Bronchial epithelial cell (primary cell): ENCODE measurements at places on chromosomes 1 and 21. TPM values are rescaled to one million over a fixed set of nuclear protein-coding genes. Genes with fewer than 3 reads are reported as not detected.
A peak's percentile ranks its signal among the peaks of the same experiment; 100 is the strongest.

GRCh38 chr1:242691610-242691945 is 167.1 kb upstream of the PLD5 start:
- no peak for DNase-seq

GRCh38 chr1:201144701-201145100 is 9.6 kb downstream of the TMEM9 start:
- no peak for DNase-seq

GRCh38 chr21:16047904-16048303 is 318.1 kb downstream of the USP25 start:
- DNase-seq: no peak

Gene MTARC1
- 2.0 and 5.8 TPM in 2 replicates for total RNA-seq

GRCh38 chr1:29391362-29391880 is 155.1 kb downstream of the PTPRU start:
- DNase-seq: no peak

Gene MIXL1
- total RNA-seq: not detected in 2 replicates

Gene PITHD1
- 54.2 and 66.1 TPM in 2 replicates for total RNA-seq

DNA sequence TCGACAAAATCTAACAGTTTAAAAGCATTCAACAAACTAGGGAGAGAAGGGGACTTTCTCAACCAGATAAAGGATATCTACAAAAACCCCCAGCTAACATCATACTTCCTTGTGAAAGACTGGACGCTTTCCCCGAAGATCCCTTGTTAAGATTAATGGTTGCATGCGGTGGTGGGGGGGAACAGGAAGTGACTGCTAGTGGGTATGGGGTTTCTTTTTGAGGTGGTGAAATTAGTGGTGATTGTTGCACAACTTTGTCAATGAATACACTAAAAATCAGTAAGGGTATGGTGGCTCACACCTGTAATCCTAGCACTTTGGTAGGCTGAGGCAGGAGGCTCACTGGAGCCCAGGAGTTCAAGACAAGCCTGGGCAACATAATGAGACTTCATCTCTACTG is 26.9 kb upstream of the EYA3 start:
- DNase-seq: peak; percentile 49

- no peak for DNase-seq
These were observed 465.3 kb downstream of the RWDD3 start for GRCh38 chr1:95699149-95699953.

Gene CYYR1
- total RNA-seq: 0.38 and 1.1 TPM in 2 replicates

Gene HSD3B2
- not detected in 2 replicates for total RNA-seq

Gene LEPR
- 9.5 and 15.5 TPM in 2 replicates for total RNA-seq

Gene FHAD1
- 0.13 TPM in 1 of 2 replicates, not detected in the other for total RNA-seq

Gene THEM5
- total RNA-seq: not detected in 2 replicates

DNA sequence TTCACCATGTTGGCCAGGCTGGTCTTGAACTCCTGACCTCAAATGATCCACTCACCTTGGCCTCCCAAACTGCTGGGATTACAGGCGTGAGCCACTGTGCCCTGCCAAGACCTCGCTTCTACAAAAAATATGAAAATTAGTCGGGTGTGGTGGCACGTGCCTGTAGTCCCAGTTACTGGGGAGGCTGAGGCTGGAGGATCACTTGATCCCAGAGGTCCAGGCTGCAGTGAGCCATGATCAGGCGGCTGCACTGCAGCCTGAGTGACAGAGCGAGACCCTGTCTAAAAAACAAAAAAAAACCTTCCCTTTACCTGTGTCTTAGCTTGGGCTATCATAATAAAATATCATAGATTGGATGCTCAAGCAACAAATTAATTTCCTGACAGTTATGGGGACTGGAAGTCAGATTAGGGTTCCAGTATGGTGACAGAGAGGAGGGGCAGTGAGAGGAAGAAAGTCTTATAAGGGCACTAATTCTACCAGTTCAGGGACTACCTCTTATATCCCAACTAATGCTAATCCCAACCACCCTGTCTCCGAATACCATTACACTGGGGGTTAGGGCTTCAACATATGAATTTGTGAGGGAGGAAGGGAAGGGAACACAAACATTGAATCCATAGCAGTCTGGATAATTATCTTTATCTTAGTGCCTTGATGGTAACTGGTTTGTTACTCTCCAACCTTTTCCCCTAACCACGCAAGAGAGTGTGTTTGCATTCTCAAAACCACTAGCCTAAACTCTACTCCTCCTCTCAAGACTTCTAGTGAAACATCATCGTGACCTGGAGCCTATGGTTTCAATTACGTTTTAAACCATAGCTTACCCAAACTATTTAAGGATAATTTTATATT is 1.0 kb upstream of the NAXE start:
- no peak for DNase-seq

DNA sequence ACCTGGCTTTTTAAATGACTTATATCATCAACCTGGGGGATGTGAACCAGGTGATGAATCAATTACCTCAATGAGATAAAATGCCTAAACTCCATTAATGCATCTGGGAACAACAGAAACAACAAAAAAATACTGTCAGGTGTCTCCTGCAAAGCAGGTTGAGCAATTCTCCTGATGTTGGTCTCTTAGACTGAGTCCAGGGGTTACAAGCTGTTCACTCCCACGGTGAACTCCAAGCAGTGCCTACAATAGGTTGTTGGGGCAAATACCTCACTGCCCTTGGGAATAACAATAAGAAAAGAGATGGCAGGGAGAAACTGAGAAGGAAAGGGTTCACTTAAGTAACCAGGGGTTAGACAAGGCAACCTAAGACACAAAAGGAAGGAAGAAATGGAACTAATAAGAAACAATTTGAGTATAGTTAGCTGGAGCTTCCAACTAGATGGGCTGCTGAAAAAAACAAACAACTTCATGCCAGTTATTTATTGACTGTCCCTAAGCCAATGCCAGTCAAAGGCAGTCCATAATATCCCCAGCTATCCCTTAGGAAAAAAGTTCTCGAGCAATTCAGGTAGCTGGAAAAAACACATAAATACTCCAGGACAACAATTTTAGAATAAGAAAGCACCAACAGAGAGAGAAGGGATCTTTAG is 97.6 kb upstream of the MAGI3 start:
- DNase-seq: no peak

DNA sequence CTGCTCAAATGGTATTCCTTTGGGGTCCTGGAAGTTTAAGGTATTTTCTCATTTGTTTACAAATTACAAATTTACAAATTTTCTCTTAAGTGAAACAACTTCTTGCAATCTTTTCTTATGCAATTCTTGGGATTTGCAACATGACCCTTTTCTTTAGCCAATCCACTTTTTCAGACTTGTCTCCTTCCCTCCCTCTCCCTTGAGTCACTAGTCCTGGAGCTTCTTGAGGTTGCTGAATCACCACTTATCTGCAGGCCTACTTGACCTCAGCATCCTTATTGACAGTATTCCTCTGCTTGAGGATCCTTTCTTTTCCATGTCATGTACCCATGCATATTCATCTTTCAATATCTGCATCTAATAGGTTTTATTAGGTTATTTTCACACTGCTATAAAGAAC is 302.8 kb upstream of the ADAMTS5 start:
- peak; percentile 93 for DNase-seq

DNA sequence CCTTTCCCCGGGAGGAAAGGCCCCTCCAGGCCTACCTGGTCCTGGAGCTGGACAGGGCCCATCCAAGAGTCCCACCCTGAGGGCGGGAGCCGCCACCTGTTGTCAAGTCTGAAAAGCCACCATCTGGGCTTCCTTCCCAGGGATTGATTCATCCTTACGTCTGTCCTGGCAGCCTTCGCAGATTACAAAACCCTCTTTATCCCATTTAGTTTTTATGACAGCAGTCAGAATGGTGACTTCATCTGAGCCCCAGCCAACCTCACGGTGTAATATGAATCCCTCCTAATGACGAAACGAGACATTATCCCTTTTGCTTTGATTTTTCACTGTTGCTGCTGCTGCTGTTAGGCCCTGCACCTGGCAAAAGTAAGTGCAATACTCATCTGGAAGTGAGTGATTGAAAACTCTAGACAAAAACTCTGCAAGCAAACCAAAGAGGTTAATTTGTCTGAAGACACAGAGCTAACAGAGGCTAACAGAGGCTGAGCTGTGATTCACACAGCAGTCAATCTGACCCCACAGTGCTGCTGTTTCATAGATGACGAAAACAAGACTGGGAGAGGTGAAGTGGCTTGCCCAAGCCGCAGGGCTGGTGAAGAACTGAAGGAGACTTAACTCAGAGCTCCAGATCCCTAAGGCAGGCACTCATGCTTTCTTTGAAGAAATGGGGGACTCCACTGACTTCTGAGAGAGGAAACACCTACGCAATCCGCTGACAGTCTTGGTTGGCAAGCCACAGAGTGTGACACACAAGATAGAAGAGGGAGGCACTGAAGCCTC is 30.0 kb upstream of the S100A7 start:
- peak; percentile 98 for DNase-seq

GRCh38 chr1:85605484-85606413 is 25.2 kb downstream of the CCN1 start:
- DNase-seq: no peak

DNA sequence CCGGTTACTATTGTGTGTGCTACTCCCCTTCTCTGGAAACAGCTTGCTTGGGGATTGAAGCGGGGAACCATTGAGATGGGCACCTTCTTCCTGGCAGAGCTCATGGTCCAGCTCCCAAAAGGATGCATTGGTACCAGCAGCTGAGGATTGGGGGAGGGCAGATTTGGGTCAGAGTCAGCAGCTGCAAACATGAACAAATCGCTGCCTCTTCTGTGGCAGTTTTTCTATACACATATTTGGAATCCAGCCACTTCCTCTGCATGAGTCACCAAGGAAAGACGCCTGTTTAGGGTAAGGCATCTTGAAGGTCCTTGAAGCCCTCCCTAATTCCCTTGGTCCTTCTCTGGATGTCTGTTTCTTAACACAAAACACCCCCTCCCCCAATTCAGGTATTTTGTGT is 104.7 kb downstream of the DAB1 start:
- DNase-seq: peak; percentile 67

DNA sequence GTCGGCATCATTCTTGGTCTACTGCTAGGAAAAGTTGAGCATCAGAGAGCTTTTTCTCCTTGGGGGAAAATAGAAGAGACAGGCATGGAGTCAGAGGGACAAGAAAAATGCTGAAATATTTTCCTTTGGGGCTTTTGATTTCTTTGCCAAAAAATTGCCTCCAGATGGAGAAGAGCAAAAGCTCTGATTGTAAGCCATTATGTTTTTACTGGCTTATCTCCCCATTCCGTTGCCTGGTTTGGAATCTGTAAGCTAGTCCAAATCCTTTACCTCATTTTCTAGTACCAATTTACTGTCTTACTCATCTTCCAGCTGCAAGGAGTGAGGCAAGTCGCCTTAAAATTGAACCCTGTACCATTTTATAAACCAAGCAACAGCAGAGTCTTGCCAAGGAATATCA is 23.3 kb upstream of the NBL1 start:
- no peak for DNase-seq

DNA sequence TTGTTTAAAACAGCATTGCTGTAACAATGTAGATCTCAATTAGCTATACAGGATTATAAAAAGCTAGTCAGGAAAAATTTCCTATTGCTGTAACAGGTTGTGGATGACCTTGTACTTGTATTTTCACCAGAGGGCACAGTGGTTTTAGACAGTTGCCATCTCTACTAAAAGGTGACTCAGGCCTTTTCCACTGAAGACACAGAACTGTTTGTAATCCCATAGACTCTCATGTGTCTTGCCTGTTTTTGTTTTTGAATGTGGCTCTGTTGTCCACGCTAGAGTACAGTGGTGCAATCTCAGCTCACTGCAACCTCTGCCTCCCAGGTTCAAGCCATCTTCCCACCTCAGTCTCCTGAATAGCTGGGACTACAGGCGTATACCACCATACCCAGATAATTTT is 5.9 kb downstream of the MTFR1L start:
- DNase-seq: no peak

Gene PM20D1
- total RNA-seq: not detected in 2 replicates

GRCh38 chr21:31318971-31319370 is 25.1 kb downstream of the TIAM1 start:
- no peak for DNase-seq
